ENCODE measurements at places on chromosomes 5 and 9. TPM values are rescaled to one million over a fixed set of nuclear protein-coding genes. Genes with fewer than 3 reads are reported as not detected.

CEL gene
- 6.9 TPM for total RNA-seq

NSA2 gene
- total RNA-seq: 108 TPM

FABP6 gene
- 8.5 TPM for total RNA-seq

CNTNAP3 gene
- total RNA-seq: 14.8 TPM

HTR1A gene
- not detected for total RNA-seq

CDH10 gene
- total RNA-seq: not detected
